Adrenal gland (tissue), 19 donors: ENCODE measurements at places on chromosomes 3 and 15. TPM values are rescaled to one million over a fixed set of nuclear protein-coding genes. Genes with fewer than 3 reads are reported as not detected.

Gene CYP1A2
- total RNA-seq = not detected

Gene EOMES
- 0.36 TPM for total RNA-seq

Gene CLDN11
- 6.9 TPM for total RNA-seq

Gene ARHGAP11A
- total RNA-seq = 0.36 TPM

Gene RBP2
- not detected for total RNA-seq

Gene GOLGA6L4
- total RNA-seq = 1.5 TPM

Gene DNAH12
- 0.71 TPM for total RNA-seq

Gene MRPL46
- 35.6 TPM for total RNA-seq

Gene GPR176
- 4.0 TPM for total RNA-seq

Gene RGMA
- 0.28 TPM for total RNA-seq

Gene GP5
- total RNA-seq = not detected

Gene CAV3
- not detected for total RNA-seq

Gene CPNE9
- 0.26 TPM for total RNA-seq
